ENCODE measurements at places on chromosomes 5 and 9. TPM values are rescaled to one million over a fixed set of nuclear protein-coding genes. Genes with fewer than 3 reads are reported as not detected.

Gene PCDHB12
- under 0.01 TPM for total RNA-seq

Gene ST8SIA4
- total RNA-seq = 0.22 TPM

Gene GLDC
- total RNA-seq = 1.4 TPM

Gene LECT2
- total RNA-seq = not detected

Gene PCDHA9
- total RNA-seq = 0.11 TPM

Gene MCIDAS
- not detected for total RNA-seq

Gene SV2C
- not detected for total RNA-seq

Gene SPATA31C1
- not detected for total RNA-seq

Gene LRRC26
- total RNA-seq = not detected

Gene CDO1
- total RNA-seq = 3.4 TPM

Gene GRIA1
- total RNA-seq = 0.44 TPM

Gene ATP6V0E1
- total RNA-seq = 202 TPM

Gene PURA
- total RNA-seq = 22.7 TPM

Gene RRAGA
- 54.5 TPM for total RNA-seq

Gene ATP10B
- not detected for total RNA-seq

Gene ALDH1A1
- total RNA-seq = 69.4 TPM

Gene NFIB
- 6.3 TPM for total RNA-seq

Gene PCDHGA12
- total RNA-seq = 21.5 TPM

Gene EIF4EBP3
- total RNA-seq = 0.77 TPM
